Activated CD4-positive, alpha-beta T cell treated with anti-CD3 and anti-CD28 coated beads, Interleukin-10, Interleukin-2, amounts not matched to agents 100 ng/mL and 50 ng/mL, durations not matched to agents 16 hours and 8 hours (primary cell): ENCODE measurements at places on chromosomes 1 and 21.
A peak's percentile ranks its signal among the peaks of the same experiment; 100 is the strongest.

DNA sequence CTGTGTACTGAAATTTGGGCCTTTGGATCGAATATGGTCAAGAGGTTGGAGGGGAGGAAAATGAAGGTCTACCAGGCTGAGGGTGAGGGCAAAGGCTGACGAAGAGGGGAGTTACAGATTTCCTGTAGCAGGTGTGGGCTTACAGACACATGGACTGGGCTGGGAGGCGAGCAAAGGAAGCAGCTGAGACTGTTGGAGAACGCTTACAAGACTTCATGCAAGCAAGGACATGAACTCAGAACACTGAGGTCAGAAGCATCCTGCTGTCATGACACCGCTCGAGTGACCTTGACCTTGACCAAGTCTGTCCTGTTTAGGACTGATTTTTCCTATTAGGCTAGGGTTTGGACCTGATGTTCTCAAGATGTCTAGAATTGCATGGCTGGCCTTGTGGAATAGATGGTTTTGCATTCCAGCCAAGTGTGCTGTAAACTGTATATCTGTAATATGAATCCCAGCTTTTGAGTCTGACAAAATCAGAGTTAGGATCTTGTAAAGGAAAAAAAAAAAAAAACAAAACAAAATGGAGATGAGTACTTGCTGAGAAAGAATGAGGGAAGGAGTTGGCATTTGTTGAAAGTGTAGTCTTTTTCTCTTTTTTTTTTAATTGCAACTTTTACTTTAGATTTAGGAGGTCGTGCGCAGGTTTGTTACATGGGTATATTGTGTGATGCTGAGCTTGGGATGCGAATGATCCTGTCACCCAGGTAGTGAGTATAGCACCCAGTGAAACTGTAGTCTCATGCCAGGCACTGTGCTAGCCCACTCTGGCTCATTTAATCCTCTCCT, 5.8 kb downstream of the ELF3 start:
- DNase-seq = no peak

DNA sequence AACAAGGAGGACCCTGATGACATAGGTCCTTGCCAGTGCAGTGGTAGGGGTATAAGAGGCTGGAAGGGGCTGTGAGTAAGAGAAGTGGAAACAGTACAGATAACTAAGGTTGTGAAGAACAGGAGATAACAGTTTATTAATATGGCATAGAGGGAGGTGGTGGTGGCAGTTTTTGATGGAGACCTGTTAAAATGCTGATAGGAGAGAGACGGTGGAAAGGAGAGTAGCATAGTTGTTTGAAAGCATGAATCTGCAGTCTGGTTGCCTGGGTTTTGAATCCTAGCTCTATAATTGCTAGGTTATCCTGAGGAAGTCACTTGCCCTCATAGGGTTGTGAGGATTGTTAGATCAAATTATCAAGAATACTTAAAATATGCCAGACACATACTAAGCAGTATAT, 19.4 kb downstream of the LRRC41 start:
- DNase-seq = no peak

- no peak for DNase-seq
Observed at GRCh38 chr1:3884966-3885365, 15.1 kb downstream of the C1orf174 start.

DNA sequence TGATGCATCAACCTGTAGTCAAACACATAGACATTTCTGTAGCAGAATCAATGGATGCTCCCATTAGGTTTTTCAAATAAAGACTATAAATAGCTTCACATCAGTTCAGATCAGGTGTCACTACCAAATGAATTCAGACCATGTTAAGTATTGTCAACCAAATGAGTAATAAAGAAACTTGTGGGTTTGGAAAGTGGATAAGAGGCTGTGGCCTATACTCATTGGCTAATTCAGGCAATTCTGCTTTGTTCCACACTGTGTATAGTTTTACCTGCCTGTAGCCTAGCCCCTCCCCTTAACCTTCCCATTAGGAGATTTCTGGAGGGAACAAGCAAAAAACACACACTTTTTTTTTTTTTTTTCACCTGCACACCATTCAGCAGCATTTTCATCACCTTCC, 321.2 kb downstream of the HLX start:
- peak; percentile 50 for DNase-seq

DNA sequence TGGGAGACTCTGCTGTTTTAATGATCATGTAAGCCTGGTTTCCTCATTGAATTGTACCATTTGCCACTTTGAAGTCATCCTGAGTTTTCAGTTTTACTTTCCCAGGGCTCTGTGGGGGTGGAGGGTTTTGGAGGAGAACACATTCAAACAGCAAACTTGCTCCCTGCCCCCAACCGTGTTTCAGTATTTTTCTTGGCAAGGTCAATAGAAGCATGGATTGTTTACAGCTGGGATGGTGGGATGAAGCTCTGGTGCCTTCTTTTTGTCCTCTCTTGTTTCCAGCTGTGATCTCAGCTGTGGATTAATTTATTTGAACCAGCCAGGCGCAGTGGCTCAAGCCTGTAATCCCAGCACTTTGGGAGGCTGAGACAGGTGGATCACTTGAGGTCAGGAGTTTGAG, 54.3 kb upstream of the SERBP1 start:
- DNase-seq = no peak

GRCh38 chr1:46013581-46013980, 118.8 kb downstream of the PIK3R3 start:
- DNase-seq = no peak

GRCh38 chr1:151135433-151136385, 10.7 kb downstream of the SEMA6C start:
- DNase-seq = no peak

- DNase-seq = no peak
Observed at GRCh38 chr1:54290506-54291184, 90.7 kb downstream of the MRPL37 start.

GRCh38 chr1:158353303-158354075, at the start of gene CD1E:
Gene CD1E, plus strand, starts transcription at chr1:158353894. Its CDS starts 95 bp downstream, at chr1:158353989.
- no peak for DNase-seq

GRCh38 chr21:45588086-45588825, 46.0 kb upstream of the SLC19A1 start:
- DNase-seq = no peak

DNA sequence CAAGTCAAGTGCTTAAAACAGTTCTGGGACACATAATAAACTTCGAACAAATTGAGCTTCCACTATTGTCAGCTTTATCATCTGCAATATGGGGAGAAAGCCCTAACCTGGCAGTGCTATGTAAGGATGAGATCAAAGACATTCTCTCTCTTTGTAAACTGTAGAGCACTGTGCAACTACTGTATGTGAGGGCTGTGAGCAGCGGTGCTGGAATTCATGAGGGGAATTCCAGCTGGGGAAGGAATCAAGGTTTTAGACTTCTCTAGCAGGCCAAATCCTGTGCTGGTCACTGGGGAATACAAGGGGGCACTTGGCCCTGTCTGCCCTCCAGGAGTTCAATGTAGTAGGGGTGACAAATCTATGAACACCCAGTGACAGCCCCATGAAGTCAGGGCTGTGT, 9.3 kb downstream of the FAM151A start:
- no peak for DNase-seq

GRCh38 chr1:242055749-242056320, 56.9 kb upstream of the MAP1LC3C start:
- DNase-seq = no peak

DNA sequence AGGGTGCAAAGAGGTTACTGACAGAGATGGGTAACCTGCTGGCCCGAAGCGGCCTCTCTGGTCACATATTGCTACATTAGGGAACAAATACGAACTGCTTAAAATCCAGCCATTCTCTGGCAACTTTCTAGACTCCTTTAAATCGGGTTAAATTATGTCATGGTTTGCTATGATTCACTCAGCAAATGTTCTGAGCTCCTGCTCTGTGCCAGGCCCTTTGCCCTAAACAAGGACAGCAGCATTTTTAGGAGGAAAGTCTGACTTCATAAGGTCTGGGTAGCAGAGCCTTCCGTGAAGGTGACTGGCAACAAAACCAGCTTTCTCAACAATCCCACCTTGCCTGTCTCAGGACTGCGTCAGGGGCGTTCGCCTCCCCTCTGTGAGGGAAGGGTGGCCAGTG, 15.4 kb downstream of the ZP4 start:
- no peak for DNase-seq

DNA sequence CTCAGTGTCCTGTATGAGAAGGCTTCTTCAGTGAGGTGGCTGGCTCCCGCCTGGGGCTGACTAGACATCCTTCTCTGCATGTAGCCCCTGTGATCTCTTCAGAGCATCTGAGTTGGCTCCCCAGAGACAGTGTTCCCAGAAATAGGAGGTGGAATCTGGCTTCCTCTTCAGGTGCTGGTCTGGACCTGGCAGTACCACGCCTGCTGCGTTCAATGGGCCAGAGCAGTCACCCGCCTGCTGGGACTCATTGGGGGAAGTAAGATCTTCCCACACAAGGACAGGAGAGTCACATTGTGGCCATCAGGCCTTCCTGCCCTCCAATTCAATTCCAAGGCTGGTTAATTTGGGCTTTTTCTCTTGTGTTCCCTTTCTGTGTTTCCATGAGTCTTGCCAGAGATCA, 51.0 kb downstream of the ADARB1 start:
- no peak for DNase-seq

- DNase-seq = no peak
Observed at GRCh38 chr1:226029568-226030225, 30.6 kb upstream of the SDE2 start.

DNA sequence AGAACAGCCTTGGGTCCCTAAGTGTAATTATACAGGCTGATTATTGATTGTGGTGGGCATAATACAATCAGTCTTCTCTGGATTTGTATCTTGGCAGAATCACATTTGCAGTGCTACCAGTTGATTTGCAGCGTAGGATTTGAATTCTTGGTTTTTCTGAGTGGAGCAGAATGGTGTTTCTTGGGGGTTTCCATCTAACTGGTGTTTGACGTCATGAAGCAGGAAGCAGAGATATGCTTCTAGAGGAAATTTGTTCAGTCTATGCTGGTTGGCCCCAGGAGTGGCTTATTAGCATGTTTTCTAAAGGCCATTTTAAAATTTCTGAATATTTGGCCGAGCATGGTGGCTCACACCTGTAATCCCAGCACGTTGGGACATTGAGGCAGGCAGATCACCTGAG, 3.4 kb downstream of the CTTNBP2NL start:
- no peak for DNase-seq

DNA sequence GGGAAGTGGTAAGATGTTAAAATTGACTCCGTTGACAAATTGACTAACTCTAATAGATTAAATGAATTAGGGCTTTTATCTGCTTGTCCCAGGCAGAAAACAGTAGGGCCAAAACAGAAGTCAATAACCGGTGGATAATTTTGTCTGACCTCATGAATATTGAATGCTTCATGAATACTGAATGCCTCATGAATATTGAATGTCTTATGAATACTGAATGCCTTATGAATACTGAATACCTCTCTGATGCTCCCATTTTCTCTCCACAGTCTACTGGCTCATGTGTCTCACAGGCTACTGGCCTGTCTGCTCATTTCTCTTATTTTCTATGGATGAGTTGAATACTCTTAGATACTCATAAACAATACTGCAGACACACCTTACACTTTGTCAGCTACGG, 56.0 kb downstream of the POFUT2 start:
- no peak for DNase-seq

DNA sequence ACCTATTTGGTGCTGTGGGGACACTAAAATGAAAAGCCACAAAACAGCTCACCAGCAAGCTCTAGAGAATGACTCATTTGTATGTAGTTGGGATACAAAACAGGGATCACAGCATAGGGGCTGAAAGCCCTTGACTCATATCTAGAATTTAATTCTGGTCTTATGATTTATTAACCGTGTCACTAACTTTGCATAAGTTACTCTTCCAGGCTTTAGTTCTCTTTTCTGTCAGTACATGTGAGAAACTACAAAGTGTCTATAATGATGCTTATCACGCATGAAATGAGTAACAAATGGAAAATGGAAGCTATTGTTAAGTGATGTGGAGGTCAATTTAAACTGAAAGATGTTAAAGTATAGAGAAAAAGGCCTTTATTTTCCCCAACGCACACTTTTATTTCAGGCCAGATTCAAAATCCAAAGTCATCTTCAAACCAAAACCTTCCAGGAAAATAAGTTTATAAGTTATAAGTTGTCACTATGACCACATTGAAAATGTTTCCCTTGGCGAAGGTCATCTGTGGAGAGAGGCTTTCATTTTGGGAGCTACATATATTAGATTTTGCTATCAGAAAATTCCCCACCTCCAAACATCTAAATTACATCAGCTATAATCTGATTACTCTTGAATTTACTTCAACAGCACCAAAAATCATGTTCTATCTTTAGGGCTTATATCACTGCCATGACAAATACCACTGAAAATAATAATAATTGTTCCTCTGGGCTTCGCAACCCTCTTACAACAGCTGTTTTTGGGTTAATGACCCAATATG, 430.5 kb downstream of the MRPL39 start:
- peak; percentile 64 for DNase-seq

GRCh38 chr1:31637915-31638673, 6.6 kb downstream of the PEF1 start:
- no peak for DNase-seq

DNA sequence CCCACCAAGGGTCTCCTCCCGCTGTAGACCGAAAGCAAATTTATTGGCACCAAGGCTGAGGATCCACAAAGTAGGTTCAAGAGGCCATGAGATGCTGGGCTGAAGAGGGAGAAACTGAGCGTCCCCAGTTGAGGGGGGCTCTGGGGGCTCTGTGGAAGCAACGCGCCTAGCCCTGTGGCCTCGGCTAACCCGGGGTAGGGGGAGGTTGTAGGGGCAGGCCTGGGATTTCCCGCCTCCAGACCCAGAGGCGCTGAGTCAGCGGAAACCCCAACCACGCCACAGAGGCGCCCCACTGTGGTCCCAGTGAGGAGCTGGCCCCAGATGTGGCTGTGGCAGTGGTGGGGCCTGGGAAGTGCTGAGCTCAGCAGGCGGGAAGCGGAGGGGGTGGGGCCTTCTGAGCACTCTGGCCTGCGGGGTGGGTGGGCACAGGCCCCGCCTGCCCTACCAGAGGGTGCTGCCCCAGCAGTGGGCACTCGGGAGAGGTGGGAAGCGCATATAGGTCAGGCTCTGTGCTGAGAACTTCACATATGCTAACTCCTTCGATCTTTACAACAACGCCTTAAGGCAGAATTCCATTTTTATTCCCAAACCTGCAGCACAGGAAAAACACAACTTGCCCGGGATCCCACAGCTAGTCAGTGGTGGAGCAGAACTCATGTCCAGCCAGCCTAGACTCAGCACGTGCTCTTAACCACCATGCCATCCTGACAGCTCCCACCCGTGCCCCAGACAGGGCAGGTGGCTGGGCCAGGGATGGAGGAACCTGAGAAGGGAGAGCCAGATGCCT, 1.5 kb upstream of the COL16A1 start:
- peak; percentile 88 for DNase-seq

DNA sequence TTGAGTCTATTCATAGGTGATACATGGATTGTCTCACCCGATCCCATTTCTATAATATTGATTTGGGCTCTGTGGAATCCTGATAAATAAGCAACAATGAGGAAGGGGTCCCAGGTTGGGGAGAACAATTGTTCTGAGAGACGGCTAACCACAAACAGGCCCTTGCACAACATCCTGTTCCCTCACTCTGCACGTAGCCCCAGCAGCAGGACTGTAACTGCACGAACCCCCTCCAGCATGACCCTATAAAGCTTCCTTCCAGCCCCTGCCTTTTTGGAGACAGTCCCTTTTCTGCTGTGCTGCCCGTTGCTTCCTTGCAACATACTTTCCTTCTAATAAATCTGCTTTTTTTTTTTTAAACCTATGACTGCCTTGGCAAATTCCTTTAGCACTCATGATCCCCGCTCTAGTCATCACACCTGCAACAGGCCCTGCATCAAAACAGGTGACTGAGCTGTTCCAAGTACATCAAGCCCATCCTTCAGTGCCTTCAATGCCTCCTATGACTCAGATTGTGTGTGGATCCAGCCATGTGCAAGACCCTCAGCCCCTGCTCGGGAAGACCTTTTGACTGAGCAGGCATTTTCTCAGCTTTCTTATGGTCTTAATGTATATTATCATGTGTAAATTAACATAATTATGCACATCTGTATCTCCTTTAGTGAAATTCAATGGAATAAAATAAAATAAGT, 63.7 kb upstream of the B3GALNT2 start:
- peak; percentile 26 for DNase-seq
